ENCODE measurements at places on chromosomes 11 and 22.

GRCh38 chr11:63609971-63610580 is 4.2 kb downstream of the PLAAT3 start:
- no peak for DNase-seq

GRCh38 chr11:11657218-11657955 is 35.6 kb upstream of the GALNT18 start:
- no peak for DNase-seq

DNA sequence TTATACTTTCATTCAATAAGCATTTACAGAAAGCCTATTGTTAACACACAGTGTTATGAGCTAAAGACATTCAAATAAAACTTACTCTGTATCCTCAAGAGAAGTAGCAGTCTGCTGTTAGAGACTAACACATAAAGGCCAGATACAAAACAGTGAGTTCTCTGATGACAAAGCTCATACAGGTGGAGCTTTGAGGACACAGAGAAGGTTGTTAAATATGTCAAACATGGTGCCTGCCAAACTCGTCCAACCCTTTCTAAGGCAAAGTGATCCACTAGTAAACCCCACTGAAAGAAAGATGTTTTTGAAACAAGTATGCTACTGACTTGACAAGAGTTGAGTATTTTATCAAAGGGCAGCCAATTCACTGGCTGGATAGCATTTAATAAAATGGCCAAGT is 70.1 kb downstream of the C2CD3 start:
- DNase-seq = no peak

GRCh38 chr11:85758026-85758425 is 52.9 kb downstream of the SYTL2 start:
- no peak for DNase-seq

GRCh38 chr11:93972790-93973189 is 48.4 kb upstream of the HEPHL1 start:
- no peak for DNase-seq
